ENCODE measurements at places on chromosomes 11 and 22. TPM values are rescaled to one million over a fixed set of nuclear protein-coding genes. Genes with fewer than 3 reads are reported as not detected.

Gene FIBIN
- polyA plus RNA-seq, result 14.5 TPM

Gene RAG2
- polyA plus RNA-seq, result 0.19 TPM

Gene RFPL2
- 0.21 TPM for polyA plus RNA-seq

Gene C1QTNF5
- polyA plus RNA-seq, result 19.5 TPM

Gene SERPINH1
- 154 TPM for polyA plus RNA-seq

Gene ACRV1
- 0.27 TPM for polyA plus RNA-seq

Gene SAA4
- not detected for polyA plus RNA-seq

Gene KCNK7
- polyA plus RNA-seq, result 0.49 TPM

Gene TSGA10IP
- polyA plus RNA-seq, result not detected

Gene TSPAN4
- 27.8 TPM for polyA plus RNA-seq

Gene RCOR2
- polyA plus RNA-seq, result 6.3 TPM

Gene GAL3ST1
- polyA plus RNA-seq, result 19.5 TPM

Gene DEFB131B
- not detected for polyA plus RNA-seq

Gene PDGFD
- 18.1 TPM for polyA plus RNA-seq

Gene KRTAP5-10
- 0.19 TPM for polyA plus RNA-seq

Gene MMP8
- 0.09 TPM for polyA plus RNA-seq

Gene BTG4
- not detected for polyA plus RNA-seq

Gene SLC22A25
- 0.01 TPM for polyA plus RNA-seq

Gene EFEMP2
- polyA plus RNA-seq, result 37.7 TPM

Gene GLYATL2
- polyA plus RNA-seq, result 0.25 TPM

Gene BDNF
- polyA plus RNA-seq, result 1.4 TPM

Gene IL17REL
- 0.31 TPM for polyA plus RNA-seq

Gene ELFN2
- polyA plus RNA-seq, result 0.27 TPM

Gene CAPN5
- 40.2 TPM for polyA plus RNA-seq

Gene ST14
- 164 TPM for polyA plus RNA-seq

Gene ABCC8
- polyA plus RNA-seq, result 23.5 TPM

Gene P2RY6
- 19.9 TPM for polyA plus RNA-seq

Gene APOL3
- 13.1 TPM for polyA plus RNA-seq

Gene NRGN
- polyA plus RNA-seq, result 2.1 TPM

Gene VSIG2
- polyA plus RNA-seq, result 5.0 TPM

Gene NELL1
- polyA plus RNA-seq, result 5.1 TPM

Gene C11orf86
- 16.0 TPM for polyA plus RNA-seq

Gene MRGPRE
- polyA plus RNA-seq, result not detected

Gene SIK2
- polyA plus RNA-seq, result 21.6 TPM

Gene CD3D
- polyA plus RNA-seq, result 7.4 TPM

Gene MSANTD4
- polyA plus RNA-seq, result 16.9 TPM

Gene MED17
- polyA plus RNA-seq, result 33.7 TPM

Gene NXPE2
- polyA plus RNA-seq, result 0.06 TPM

Gene MIOX
- polyA plus RNA-seq, result 0.60 TPM

Gene PATE2
- 0.07 TPM for polyA plus RNA-seq

Gene TBC1D10A
- polyA plus RNA-seq, result 16.9 TPM

Gene CRYBB3
- 0.16 TPM for polyA plus RNA-seq

Gene WEE1
- 68.9 TPM for polyA plus RNA-seq

Gene OR51I1
- polyA plus RNA-seq, result not detected

Gene DDTL
- polyA plus RNA-seq, result 11.2 TPM

Gene MYOD1
- polyA plus RNA-seq, result 0.10 TPM

Gene DDIAS
- polyA plus RNA-seq, result 2.5 TPM

Gene OR2AG2
- polyA plus RNA-seq, result 0.06 TPM

Gene TBX1
- 2.4 TPM for polyA plus RNA-seq

Gene INPP5J
- polyA plus RNA-seq, result 15.1 TPM

Gene MRPL21
- 71.8 TPM for polyA plus RNA-seq

Gene CALCB
- 4.3 TPM for polyA plus RNA-seq

Gene DLG2
- 8.1 TPM for polyA plus RNA-seq

Gene AMOTL1
- polyA plus RNA-seq, result 15.5 TPM

Gene ZC3H12C
- 20.0 TPM for polyA plus RNA-seq
